ENCODE measurements at places on chromosomes 1 and 21.

GRCh38 chr1:115133440-115133839 lies 44.1 kb upstream of the TSPAN2 start:
- DNase-seq, result no peak

GRCh38 chr1:159838715-159839114 lies 12.0 kb downstream of the SLAMF8 start:
- no peak for DNase-seq

GRCh38 chr1:45023663-45024062 lies 11.6 kb downstream of the UROD start:
- no peak for DNase-seq

GRCh38 chr1:213423605-213424004 lies 372.6 kb downstream of the RPS6KC1 start:
- DNase-seq, result no peak

DNA sequence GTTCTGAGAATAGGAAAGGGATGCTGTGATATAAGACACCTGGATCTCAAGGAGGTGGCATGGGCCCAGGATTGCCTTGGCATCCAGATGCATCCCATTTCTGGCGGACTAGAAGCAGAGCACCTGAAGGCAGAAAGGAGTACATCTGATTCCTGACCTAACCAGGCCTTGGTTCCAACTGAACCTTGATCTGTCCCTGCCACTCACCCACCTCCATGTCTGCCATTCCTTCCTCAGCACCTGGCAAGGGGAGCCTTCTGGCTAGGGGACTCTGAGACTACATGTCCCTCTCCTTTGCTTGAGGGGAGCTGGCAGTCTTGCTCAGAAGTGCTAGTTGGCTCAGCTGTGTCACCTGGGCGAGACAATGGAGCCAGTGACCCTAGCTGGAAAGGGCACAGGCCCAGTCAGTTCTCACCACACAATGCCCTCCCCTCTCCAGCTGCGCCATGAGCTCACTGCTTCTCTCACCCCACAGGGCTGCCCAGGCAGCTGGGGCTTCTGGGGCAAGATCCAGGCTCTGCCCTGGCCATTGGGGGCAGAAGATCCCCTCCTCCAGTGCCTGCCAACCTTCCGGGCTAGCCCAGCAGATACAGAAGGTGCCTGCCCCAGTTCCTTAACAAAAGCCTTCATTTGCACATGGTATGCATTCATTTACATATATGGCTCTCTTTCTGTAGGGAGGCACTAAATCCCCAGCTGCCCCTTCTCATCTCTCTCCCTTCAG lies 2.9 kb downstream of the IGSF8 start:
- DNase-seq, result no peak

DNA sequence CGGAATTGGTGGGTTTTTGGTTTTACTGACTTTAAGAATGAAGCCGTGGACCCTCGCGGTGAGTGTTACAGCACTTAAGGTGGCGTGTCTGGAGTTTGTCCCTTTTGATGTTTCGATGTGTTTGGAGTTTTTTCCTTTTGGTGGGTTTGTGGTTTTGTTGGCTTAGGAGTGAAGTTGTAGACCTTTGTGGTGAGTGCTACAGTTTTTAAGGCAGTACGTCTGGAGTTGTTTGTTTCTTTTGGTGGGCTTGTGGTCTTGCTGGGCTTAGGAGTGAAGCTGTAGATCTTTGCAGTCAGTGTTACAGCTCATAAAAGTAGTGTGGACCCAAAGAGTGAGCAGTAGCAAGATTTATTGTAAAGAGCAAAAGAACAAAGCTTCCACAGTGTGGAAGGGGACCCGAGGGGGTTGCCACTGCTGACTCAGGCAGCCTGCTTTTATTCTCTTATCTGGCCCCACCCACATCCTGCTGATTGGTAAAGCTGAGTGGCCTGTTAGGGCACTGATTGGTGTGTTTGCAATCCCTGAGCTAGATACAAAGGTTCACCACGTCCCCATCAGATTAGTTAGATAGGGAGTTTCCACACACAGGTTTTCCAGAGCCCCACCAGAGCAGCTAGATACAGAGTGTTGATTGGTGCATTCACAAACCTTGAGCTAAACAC lies 20.9 kb downstream of the HENMT1 start:
- peak; percentile 46 for DNase-seq

GRCh38 chr1:168112673-168113305 lies 23.9 kb downstream of the GPR161 start:
- DNase-seq, result no peak

DNA sequence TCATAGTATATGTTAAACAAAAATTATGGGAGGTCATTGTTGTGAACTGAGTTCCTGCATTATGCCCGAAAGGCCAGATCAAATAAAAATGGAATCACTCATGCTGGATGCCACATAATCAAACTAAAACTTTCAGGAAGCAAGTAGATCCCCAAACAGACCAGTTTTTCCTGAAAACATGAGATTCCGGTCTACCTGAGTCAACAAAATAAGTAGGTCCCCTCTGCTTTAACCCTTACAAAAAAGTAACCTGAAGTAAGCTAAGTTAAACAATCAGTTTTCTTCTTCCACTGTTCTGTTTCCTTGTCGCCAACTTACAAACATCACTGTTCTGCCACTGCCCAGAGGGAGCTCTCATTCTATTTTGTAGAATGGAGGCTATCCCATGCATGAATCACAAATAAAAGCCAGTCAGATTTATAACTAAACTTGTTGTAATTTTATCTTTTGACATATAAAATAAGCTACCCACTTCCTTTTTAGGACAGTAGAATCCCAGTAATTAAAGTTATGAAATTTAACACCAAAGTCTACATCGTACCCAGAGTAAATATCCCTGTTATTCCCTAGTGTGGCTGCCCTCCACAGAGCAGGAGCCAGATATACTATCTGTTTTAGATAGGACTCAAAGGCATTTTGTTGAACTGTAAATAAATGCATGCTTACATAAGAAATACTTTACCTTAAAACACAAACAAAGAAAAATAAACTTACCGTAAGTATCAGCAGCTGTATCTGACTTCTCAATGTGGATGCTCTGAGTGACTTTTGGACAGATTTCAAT lies 149.4 kb downstream of the TIAM1 start:
- DNase-seq, result no peak

DNA sequence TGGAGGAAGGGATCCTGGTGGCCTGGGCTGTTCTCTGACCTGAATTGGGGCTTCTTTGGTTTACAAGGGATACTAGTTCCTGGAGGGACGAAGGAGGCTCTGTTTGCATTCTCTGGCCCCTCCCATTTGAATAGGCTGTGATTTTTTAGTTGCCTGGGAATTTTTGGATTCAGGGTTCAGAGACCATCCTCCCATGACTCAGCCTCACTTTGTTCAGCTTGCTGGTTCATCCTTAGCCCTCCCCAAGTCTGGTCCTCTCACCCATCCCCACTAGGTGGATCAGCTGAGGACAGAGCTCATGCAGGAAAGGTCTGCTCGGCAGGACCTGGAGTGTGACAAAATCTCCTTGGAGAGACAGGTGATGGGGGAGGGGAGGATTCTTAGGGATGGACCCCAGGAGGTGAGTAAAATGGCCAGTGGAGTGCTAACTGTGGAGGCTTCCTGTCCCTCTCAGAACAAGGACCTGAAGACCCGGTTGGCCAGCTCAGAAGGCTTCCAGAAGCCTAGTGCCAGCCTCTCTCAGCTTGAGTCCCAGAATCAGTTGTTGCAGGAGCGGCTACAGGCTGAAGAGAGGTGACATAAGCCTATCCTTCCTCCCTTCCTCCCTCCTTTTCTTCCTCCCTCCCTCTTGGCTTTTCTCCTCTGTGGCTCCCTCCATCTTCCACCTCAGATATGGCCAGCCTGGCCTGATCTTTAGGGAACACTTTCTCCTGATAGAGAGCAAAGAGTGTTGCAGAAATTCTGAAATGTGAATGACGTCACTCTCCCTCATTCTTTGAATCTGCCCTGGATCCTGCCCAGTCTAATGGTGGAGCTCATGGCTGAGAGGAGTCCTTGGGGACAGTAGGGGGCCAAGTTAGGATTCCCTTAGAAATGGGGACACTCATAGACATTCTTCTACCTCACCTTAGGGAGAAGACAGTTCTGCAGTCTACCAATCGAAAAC lies 4.5 kb upstream of the TUFT1 start:
- DNase-seq, result no peak

DNA sequence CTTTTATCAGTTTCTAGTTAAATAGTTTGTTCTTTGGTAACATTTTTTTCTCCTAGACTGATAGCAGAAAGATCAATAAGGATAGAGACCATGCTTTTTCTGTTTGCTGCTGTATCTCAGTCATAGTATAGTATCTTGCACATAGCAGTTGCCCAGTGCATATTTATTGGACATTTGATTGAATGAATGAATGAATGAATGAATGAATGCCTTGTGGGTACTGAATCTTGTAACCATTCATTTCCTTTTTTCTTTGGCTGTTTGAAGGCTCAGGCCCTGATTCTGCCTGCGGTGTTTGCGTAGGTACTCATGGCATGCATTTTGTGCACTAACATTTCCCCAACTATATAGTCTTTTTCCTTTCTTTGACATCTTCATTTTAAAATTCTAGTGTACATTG lies 83.9 kb downstream of the ST3GAL3 start:
- DNase-seq, result no peak

GRCh38 chr1:113416496-113416895 lies 26.2 kb downstream of the MAGI3 start:
- no peak for DNase-seq

- no peak for DNase-seq
Measured at GRCh38 chr1:20830378-20830777, 43.3 kb upstream of the HP1BP3 start.

GRCh38 chr1:25971066-25971810 lies 26.6 kb downstream of the PAFAH2 start:
- DNase-seq, result no peak

GRCh38 chr1:155474146-155474545 lies 88.5 kb downstream of the ASH1L start:
- DNase-seq, result no peak

DNA sequence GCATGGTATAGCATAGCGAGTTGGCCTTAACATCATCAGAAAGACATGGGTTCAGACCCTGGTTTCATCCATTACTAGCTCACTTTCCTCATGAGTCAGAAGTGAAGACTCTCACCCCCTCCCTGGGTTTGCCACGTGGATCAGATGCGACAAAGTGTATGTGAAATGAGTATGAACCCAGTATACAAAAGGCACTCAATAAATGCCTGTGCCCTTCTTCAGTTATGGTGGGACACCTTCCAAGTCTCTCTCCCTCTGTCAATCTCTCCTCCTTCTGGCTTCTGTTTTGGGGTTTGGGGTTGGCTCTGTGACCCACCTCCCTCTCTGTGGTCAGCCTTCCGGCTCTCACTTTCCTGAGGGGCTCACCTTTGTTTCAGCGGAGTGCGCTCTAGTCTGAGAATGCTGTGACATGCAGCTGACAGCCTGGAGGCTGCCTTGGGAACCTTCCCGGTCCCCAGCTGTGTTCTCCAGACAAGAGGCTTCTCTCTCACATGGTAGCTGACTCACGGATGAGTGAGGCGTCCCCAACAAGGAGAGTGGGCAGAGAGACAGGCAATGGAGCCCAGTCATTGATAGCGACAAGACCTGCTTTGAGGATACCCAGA lies 155.0 kb upstream of the EDN2 start:
- DNase-seq, result no peak

DNA sequence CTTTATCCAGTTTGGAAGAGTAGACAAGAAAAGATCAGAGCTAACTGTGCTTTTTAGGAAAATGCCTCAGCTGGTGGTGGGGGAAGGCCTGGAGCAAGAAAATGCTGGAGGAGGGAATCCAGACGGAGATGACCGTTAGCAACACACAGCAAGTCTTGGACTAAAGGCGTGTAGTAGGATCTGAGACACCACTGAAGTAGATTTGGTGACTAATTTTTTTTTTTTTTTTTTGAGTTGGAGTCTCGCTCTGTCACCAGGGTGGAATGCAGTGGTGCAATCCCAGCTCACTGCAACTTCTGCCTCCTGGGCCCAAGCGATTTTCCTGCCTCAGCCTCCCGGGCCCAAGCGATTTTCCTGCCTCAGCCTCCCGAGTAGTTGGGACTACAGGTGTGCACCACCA lies 41.2 kb downstream of the LPAR3 start:
- no peak for DNase-seq

- DNase-seq, result no peak
Measured at GRCh38 chr1:10662824-10663677, 133.4 kb downstream of the CASZ1 start.

- DNase-seq, result no peak
Measured at GRCh38 chr1:115430441-115431158, 92.6 kb upstream of the NGF start.

DNA sequence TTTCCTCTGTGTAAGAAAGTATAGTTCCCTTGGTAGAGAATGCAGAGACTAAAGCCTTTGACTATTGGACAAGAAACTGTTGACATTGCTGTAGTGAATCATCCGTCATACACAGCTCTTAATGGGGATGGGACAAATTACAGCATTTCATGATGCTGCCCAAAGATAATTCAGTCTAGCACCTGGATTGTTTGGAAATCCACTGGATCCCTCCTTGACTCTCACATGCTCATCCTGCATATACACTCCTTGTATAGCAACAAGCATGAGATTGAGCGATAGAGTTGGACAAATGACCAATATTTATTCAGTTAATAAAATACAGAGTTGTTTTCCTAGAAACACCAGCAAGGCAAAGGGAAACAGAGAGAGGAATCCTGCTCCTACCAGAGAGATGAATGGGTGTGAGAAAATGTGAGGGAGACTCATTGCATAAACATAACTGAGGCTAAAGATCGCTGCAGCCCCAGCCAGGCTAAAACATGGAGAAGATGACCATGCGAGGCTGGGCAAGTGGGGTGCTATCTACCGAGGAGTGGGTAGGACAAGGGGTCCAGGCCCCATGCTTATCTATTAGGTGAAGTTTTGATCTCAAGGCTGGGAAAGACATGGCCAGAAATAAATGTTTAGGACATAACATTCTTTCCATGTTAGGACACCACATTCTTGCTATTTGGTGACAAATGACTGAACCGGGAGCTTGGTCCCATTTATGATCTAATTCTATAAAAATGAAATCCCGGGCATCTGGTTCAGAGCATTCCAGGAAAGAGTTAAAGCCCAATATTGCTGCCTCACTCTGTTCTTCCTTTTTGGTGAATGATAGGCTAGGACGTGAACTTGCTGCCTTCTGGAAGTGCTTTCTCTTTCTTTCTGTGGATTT lies 153.2 kb downstream of the TGFB2 start:
- DNase-seq, result no peak

DNA sequence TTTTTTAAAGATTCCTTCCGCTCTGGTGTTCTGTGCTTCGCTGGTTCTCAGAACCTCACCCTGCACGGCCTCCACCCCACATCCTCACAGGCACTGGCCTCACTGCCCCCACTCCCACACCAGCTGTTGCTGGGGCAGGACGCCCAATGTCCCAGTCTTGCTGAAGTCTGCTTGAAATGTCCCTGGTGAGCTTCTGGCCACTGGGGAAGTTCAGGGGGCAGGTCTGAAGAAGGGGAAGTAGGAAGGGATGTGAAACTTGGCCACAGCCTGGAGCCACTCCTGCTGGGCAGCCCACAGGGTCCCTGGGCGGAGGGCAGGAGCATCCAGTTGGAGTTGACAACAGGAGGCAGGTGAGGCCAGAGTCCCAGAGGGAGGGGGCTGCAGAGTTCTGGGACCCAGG lies at the start of gene C1QA:
Gene C1QA, plus strand, starts transcription at position 276 of the 400 bp plus-strand sequence. CDS start 989 bp downstream, outside the sequence.
- DNase-seq, result no peak

DNA sequence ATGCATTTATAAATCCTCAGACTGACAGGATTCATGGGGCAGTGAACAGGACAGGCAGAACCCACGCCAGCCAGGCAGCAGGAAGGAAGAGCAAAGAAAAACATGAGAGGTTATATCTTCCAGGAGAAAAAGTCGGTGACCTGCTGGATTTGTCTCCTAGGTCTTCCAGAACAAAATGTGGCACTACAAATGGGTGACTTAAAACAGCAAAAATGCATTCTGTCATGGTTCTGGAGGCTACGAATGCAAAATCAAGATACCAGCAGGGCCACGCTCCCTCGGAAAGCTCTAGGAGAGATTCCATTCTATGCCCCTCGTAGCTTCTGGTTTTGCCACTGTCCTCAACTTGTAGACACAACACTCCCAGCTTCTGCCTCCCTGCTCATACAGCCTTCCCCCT lies 63.4 kb downstream of the PSMG1 start:
- DNase-seq, result no peak
